ENCODE measurements at places on chromosomes 13 and 19.

- no peak for DNase-seq
These were observed 520 bp downstream of the ZNF787 start for GRCh38 chr19:56120371-56121179.

GRCh38 chr19:35509861-35510625 is 3.4 kb downstream of the DMKN start:
- peak; percentile 58 for DNase-seq

DNA sequence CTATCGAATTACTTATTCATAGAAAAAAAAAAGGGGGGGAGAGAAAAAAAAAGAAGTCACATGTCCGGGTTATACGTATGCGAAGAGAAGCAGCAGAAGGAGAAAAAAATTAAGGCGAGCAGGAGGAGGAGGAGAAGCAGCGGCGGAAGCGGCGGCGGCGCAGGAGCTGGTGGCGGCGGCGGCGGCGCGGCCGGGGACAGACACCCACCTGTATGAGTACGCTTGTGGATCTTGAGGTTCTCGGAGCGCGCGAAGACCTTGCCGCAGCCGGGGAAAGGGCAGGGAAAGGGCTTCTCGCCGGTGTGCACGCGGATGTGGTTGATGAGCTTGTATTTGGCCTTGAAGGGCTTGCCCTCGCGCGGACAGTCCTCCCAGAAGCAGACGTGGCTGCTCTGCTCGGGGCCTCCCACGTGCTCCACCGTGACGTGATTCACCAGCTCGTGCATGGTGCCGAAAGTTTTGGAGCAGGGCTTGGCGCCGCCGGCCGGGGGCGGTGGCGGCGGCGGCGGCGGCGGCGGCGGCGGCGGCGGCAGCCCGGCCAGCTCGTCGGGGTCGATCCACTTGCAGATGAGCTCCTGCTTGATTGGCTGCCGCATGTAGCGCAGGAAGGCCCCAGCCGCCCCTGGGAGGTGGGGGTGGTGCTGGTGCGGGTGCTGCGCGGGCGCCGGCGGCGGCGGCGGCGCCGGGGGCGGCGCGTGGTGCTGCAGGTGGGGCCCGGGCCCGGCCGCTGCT is 1.5 kb downstream of the ZIC5 start:
- no peak for DNase-seq

GRCh38 chr13:49681842-49682435 is 9.3 kb downstream of the EBPL start:
- DNase-seq: no peak

Data from dorsolateral prefrontal cortex (tissue), 122 donors.